ENCODE measurements at places on chromosomes 2 and 18.

DNA sequence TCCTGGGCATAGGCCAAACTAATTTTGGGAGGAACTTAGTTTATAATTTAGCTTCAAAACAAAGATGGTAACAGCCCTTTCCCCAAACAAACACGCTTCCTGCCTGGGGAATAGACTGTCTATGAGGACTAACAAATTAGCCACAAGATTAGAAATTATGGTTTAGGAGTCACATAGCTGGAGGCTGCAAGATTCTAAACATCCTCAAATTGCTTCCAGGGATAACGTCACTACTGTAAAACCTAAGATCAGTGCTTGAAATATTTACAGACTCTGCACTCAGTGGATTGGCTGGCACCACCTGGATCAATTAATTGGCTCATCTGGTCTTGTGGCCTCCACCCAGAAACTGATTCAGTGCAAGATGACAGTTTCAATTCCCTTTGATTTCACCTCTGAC lies 118.0 kb upstream of the TACR1 start:
- no peak for DNase-seq

- no peak for DNase-seq
Measured at GRCh38 chr2:215454519-215455246, 18.8 kb upstream of the FN1 start.

DNA sequence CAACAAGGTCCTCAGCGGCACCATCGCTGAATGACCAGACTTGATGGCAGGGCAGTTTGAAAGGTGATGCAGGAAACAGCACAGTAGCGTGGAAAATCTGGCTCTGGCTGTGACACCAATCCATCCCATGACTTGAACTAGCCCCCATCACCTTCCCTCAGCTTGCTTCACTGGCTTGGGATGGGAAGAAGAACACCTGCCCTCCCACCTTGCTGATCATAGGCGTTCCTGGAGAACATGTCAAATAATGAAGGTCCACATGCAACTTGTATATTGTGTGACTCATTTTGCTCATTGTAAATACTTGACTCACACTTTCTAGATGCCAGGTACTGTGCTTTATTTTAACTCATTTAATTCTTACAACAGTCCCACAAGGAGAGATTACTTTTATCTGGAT lies 292.4 kb upstream of the SPRED2 start:
- no peak for DNase-seq

- no peak for DNase-seq
Measured at GRCh38 chr2:210387074-210387473, 72.1 kb upstream of the MYL1 start.

GRCh38 chr18:8609659-8610458 lies 622 bp downstream of the RAB12 start:
- DNase-seq: no peak

GRCh38 chr2:149526689-149527088 lies 60.9 kb downstream of the MMADHC start:
- no peak for DNase-seq

DNA sequence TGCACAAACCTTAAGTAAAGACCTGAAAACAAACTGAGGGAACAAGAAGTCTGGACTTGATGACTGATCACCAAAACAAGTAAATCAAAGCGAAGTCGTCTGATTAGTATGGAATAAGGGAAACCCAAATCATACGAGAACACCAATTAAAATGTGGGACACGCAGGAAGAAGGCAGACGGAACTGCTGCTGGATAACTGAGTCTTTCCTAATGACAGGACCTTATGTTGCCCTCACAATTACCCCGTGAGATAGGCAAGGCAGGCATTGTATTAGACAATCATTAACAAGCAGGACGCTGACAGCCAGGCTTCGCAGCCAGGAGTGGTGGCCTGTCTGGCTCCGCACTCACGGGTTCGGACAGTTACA lies 614 bp upstream of the COQ10B start:
- DNase-seq: no peak

- DNase-seq: no peak
Measured at GRCh38 chr2:61006486-61007105, 10.9 kb upstream of the PEX13 start.

- DNase-seq: no peak
Measured at GRCh38 chr2:70975237-70975636, 3.2 kb upstream of the ANKRD53 start.

DNA sequence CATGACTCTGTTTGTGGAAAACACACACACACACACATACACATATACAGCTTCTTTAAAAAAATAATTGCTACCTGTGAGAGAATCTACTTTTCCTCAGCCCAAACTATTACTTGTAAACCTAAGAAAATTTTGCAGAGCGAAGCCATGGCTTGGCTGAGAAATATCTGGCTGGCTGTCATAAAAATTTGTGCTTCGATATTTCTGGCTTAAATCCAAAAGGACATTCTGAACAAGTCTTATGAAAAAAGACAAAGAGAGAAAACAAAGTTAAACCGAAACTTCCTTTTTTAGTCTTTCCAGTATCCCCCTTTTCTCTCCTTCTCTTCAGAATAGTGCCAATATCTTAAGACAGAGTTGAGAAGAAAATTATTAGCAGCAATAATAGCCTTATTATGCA lies 2048.0 kb downstream of the SUCLG1 start:
- no peak for DNase-seq

DNA sequence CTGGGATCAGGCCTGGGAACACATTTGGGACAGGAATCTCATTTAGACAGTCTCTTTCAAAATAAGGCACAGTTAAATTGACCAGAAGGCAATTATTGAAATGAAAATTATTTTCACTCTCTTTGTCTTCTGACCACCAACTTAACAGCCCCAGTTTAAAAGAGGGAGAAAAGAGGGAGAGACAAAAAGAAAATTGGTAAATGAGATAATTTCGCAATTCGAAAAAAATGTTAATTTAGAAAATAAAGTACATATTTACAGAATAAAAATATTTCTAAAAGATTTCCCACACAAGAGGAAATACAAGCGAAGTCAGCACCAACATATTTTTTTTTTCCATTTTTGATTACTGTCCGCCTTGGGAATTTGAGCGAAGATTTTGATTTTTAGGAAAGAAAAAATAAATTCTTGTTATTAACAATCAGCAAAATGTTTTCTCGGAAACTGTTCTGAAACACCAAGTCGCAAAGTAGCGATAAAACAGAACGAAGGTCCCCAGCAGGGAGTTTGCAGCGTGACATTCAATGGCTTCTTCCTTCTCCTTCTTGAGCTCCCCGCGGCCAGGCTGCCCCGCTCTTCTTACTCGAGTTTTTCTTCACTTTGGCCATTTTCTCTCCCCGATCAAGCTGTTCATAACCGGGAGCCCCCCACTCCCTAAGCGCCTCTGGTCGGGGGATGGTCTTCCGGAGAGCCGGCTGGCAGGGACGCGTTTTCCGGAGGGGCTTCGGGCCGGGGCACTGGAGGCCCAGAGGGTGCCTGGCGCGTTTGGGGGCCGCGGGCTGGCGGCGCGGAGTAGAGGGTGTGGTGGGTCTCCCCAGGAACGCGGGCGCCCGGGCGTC lies 5.0 kb downstream of the SP9 start:
- DNase-seq: no peak

- DNase-seq: no peak
Measured at GRCh38 chr2:241289053-241289452, 26.4 kb downstream of the HDLBP start.

DNA sequence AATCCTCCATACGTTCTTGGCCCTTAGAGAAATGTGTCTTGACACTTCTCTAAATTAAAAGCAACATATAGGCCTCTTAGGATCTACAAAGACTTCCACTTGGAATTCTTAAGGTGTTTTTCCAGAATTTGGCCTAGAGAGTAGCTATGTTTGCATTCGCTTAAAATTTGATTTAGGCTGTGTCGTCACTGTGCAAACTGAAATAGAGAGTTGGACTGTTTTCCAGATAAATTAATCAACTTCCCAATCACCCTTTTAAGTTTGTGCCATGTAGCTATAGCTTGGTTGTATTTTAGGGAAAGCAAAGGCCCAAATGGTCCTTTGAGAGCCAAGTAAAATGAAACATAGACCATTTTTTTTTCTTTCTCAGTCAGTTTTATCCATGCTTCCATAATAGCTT lies 128.6 kb upstream of the RASGRP3 start:
- DNase-seq: no peak

DNA sequence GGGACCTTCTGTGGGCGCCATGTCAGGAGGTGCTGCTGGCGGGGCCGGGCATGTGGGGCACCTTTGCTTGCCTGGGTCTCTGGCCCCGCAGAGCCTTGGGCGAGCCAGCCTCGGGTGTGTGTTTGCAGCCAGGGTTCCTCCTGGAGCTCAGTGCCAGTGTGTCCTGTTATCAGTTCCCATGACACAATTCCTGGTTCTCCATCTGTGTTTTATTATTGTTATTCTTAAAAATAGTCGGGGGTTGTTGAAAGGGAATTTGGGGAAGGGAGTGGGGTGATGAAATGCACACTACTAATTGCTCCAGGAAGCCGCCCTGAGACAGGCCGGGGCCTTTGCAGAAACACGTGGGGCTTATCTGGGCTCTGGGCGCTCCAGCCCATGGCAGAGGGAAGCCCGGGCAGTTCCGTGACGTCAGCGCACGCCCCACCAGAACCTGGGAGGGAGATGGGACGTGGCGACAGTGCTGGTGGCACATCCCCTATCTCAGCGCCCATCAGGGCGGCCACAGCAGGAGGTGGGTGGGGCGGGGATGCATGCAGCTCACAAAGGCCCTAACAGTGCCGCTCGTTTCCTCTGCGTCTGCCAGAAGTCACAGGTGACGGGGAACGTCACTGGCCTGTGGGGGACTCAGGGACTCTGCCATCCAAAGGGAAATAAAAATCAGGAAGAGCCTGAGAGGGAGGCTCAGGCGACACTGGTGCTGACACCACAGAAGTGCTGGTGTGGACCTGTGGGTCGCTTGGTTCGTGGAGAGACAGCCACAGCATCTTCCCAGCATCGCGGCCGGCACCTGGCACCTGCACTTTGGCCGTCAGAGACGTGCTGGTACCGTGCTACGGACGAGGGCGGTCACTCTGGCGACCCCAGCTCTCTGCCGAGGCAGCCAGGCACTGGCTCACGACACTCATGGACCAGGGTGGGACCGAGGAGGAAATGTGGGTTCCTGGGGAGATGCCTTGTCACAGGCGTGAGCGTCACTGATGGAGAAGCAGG lies 131.0 kb downstream of the NFATC1 start:
- DNase-seq: no peak

- DNase-seq: no peak
Measured at GRCh38 chr2:166090346-166090745, 37.5 kb downstream of the SCN1A start.

DNA sequence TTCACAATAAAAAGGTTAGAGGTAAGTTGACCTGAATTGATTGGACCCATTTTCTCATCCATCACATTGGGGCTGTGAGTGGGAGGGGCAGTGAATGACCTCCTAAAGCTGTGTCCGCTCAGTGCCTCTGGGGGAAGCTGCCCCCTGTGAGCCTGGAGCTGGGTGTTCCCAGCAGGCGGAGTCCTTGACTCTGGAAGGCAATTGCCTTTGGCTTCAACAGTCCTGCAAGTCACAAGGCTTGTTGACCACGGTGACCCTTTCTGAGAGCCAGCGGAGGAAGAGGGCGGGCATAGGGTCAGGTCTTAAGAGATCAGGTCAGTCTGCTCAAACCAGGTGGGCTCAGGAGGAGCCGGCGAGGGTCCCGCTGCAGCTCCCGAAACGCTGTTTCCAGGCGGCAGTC lies 1.1 kb upstream of the CIDEA start:
- DNase-seq: no peak

DNA sequence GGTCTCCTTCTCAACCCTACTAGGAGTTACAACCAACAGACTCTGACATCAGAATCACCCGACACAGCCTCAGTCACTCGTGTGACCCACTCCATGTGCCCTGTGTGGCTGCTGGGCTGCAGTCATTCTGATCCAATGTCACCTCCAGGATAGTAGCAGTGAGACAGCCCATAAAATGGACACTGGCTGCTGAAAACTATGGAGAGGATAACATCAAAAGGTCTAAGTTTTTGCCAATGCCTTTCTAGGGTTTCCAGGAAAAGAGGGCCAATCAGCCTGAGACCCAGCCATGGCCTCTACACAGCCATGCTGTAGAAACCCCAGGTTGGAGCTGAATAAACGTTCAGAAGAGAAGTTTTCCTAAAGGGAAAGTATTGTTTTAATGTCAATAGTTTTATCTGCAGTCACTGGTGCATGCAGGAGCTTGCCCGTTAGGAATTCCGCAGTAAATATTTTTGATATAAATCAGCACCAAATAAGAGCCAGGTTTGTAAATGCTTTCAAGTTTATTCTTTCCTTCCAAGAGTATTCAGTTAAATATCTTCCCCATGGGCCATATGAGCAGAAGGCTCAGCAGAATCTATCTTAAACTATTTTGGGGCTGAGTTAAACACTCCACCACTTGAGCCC lies 92.2 kb upstream of the PID1 start:
- no peak for DNase-seq

DNA sequence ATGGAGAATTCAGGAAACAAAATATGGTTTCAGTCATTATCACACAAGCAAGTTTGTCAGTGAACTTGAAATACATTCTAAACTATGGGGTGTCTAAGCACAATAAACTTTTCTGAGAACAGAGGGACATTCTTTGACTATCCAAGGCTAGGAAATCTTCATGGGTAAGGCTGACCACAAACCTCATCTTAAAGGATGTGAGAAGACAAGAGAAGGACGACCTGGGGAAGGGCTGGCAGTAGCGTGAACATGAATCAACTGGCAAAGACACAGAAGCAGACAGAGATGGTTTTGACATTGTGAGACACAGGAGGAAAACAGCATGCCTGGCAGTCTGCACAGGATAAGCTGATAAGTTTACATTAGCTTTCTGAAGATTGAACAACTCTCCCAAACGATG lies 752.4 kb upstream of the SLC8A1 start:
- DNase-seq: no peak

DNA sequence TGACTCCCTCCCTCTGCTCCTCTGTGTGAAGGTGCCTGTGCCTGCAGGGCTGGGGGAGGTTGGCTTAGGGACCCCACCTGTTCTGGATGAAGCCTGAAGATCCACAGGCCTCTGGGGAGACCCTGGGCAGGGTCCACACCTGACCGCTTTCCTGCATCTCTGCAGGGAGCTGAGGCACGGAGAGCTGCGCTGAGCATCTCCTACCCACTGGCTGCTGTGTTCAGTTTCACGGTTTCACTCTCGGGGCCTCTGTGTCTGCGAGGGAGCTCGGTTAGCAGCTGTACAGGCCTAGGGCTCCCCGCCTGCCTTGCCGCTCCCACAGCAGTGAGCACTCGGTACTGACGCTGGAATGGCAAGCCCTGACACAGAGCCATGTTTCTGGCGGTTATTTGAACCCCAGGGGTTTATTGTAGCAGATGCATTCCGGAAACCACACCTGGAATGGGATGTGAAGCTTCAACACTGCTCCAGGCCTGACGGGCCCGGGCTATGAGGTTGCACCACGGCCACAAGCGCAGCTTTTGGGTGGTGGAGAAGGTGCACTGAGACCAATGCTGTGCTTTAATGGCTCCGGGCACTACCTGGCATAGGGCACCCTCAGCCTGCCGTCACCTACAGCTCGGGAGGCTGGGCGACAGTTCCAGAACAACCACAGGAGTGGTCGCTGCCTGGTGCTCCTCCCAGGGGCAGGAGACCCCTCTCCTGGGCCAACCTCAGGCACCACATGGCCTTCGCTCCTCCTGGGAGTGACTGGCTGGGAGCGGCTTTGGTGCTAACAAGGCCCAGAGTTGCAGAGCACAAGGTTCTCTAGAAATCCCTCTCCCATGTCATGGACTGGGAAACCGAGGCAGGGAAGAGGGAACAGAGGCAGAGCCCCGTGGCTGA lies 257.9 kb downstream of the NDUFA10 start:
- no peak for DNase-seq

GRCh38 chr2:203775684-203776083 lies 69.2 kb downstream of the CD28 start:
- no peak for DNase-seq
